ENCODE measurements at places on chromosomes 11 and 22.

GRCh38 chr11:81839016-81839415 lies 894.6 kb downstream of the FAM181B start:
- DNase-seq: no peak

DNA sequence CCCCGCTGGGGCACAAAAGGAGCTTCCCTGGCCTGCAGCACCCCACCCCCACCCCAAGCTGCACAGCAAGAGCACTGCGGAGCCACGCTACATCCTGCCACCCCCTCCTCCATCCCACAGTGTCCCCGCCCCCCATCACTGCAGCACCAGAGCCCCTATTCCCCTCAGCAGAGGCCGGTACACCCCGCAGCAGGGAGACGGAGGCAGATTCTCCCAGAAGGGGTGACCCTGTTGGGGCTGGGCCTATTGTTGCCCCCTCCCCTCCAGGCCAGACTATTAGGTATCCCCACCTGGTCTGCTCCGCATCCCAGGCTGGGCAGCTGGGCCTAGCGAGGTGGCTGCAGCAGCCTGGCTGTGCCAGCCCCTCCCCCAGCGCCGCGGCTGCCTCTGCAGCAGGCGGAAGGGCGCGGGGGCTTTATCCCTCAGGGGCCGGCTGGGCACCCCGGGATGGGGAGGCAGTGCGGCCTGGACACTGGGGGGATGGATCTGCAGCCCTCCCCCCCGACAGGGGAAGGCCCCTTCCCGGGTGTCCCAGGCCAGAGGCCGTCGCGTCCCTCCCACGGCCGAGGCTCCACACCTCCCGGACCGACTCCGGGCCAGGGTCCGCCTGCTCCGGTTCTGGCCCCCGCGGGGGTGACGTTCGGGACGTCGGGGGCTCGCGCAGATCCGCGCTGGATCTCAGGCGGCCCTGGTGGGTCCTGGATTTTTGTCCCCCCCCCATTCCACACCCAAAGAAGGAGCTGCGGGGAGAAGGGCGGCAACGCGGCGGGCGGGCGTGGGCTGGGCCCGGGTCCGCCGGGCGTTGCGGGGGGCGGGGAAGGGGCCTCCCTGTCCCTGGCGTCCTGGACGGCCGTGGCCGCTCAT lies 943 bp downstream of the DUSP8 start:
- peak; percentile 9 for DNase-seq

DNA sequence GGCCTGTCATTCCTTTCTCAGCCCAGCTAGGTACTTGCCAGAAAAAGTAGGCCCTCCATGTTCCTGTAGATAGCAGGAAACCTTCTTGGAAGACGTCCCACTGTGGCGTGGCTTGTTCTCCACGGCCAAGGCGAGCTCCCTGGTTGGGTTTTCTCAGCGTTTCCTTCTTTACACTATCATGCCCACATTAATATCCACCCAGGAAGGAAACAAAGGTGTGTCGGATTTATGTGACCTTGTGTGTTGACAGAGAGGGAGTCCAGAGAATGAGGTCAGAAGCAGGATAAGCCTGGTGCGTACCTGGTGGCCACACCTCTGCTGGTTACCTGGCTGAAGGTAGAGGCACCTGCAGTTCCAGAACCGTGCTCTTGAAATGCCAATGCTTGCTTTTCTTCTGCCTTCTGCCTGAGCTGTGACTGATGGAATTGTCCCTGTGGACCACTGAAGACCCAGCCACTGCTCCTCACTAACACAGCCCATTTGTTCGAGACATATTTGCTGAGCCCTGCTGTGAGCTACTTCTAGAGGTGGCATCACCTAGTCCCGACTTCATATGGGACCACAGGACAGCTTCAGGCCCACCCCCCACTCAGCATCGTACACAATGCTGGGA lies 7.9 kb downstream of the ASPHD2 start:
- no peak for DNase-seq

DNA sequence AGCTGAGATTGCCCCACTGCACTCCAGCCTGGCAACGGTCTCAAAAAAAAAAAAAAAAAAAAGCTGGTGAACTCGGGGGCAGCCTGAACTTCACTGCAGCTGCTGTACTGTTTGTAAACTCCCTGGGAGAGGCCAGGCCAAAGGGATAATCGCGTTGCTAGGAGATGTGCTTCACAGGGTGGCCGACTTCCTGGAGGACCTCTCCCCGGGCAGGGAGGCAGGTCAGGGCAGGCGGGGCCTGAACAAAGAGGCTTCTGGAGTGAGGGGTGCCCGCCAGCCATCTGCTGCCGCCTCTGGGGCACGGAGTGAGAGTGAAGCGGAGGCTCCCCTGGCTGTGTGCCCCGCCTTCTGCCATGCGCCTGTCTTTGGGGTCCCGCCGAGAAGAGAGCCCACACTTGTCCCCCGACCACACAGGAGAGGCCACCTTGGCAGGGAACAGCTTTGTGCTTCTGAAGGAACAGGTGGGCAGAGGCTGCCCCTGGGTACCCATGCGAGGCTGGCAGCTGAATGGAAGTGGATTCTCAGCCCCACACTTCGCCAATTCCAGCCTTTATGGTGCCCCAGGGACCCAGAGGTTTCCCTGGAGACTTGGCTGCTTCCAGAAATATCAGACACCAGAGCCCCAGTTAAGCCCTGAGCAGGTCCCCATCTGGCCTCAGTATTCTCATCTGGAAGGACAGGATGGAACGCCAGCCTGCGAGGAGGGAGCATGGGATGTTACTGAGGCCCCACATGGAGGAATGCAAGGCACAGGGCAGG lies 29.6 kb downstream of the TMEM184B start:
- no peak for DNase-seq

DNA sequence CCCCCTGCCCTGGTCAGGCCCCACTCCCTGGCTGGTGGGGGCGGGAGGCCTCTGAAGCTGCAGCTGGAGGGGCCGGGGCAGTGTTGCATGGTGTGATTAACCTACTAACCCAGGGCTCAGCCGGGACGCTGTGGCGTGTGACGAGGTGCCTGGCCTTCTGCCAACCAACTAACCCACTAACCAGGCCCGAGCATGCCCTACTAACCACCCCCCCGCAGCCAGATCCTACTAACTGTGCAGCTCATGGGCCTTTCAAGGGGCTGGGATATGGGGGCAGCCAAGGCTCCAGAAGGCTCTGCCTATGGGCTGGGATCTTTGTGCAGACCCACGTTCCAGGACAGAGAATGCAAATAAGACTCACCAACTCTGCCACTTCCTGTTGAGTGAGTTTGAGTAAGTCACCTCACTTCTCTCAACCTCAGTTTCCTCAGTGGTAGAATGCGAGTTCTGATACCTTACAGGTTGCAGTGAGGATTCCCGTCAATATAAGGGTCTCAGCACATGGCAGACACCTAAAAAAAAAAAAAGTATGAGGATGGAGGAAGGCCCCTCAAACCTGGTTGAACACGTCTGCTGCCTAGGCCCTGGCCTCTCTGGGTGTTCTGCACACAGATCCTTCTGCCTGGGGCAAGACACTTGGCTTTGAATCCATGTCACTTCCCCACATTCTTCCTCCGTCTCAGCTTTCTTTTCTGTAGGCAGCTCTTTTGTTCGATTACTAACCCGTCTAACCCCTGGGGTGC lies 14.1 kb downstream of the MIAT start:
- DNase-seq: peak; percentile 60

GRCh38 chr11:66886671-66887221 lies 29.9 kb downstream of the LRFN4 start:
- no peak for DNase-seq

DNA sequence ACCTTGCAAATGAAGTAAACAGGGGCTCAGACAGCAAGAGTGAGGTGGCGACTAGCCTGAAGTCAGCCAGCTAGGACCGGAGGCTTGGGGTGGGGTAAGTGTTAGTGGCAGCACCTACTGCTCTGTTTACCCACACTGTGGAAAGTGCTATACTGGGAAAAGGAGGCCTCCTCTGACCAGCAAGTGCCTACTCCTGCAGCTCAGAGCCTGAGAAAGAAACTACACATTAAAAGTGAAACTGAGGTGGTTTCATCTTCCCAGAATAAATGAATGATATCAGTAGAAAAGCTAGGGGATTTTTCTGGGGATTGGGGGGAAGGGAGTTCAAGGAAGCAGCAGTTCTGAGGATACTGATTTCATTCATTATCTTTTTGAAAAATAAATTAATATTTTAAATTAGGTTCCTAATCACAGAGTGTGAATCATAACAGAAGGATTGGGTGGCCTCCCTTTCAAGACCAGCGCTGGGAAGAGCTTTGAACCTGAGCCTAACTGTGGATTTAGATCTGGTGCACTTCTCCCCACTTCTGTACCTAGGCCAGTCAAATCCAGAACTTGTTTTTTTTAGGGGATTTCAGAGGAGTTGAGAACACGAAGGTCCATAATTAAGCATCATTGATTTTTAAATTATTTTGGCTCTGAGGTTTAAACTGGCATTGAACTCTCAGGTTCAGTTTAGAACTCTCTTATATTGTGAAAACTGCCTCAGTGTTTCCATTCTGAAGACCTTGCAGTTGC lies 48.1 kb upstream of the GRAMD1B start:
- no peak for DNase-seq

DNA sequence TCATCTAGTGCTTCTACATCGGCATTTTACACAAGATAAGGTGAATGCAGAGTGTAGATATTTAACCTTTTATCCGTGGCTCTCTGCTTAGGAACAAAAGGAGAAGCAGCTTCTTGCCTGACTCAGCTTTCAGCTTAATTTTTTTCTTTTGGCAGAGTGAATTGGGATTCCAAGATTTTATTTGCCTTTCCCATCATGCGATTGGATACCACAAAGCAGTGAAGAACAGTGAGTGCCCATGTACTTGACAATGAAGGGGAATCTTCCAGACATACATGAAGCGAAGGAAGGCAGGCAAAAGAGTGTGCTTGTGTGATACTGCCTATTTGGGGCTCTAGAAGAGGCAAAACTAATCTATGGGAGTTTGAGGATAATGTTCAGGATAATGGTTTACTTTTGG lies 17.0 kb upstream of the CHKA start:
- no peak for DNase-seq

DNA sequence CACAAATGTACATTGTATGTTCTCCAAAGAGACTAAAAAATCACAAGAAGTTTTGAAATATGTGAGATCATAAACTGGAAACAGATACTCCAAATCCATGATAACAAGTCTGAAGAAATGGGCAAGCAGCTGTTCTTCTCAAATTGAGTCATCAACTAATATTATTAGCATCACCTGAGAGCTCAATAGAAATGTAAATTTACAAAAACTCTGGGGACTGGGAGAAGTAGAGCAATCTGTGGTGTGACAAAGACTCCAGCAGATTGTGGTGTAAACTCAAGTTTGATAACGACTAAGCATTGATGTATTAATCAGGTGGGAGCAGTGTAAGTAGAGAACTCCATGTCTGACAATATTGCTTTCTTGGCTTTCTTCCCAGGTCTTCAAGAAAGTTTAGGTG lies 53.2 kb downstream of the GLYATL1 start:
- DNase-seq: no peak

GRCh38 chr22:43370036-43370435 lies 26.9 kb upstream of the SCUBE1 start:
- no peak for DNase-seq

DNA sequence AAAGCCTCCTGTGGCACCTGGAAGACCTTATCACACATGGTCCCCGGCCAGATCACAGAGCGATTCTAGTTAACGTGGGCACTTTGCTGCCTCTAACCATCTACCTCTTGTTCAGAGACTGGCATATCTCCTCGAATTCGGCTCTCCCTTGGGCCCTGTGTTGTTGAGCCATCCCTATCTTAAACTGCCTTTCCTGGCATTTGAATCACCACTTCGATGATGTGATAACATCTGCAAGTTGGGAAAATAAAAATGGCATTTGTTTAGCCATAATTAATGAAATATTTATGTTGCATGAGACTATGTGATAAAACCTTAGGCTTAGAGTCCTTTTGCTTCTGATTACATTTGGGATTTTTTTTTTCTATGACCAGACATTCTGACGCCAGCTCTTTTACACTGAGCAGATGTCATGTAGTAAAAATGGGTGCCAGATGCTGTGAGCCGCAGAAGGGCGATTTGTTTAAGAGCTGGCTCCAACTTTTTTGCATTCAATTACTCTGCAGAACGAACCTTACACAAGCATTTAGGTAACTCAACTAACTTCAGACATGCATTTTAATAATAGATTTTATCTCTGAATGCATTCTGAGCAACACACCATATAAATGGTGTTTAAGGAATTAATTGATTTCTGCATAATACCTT lies 58.5 kb upstream of the PARVA start:
- DNase-seq: no peak

DNA sequence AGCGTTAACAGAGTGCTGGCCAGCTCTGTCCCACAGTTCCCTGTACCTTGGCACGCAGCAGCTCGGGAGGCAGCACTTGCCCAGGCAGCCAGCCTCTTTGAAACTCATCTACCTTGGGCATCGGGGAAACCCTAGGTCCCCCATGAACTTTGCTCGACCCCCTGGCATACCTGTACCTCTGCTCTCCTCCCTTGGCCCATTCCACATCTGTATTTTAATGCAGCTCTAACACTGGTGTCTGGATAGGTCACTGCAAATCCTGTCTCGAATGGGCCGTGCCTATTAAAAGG lies 304.1 kb downstream of the TBC1D22A start:
- no peak for DNase-seq

GRCh38 chr11:1841511-1842148 lies 2.8 kb downstream of the TNNI2 start:
- DNase-seq: no peak

DNA sequence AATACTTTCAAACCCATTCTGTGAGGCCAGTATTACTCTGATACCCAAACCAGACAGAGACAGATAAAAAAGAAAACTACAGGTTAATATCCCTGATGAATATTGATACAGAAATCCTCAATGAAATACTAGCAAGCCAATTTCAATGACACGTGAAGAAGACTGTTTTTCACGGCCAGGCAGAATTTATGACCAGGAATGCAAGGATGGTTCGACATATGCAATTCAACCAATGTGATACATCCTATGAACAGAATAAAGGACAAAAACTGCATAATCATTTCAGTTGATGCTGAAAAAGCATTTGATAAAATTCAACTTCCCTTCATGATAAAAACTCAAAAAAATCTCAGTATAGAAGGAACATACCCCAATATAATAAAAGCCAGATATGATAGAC lies 44.5 kb downstream of the SLC22A24 start:
- DNase-seq: no peak

- no peak for DNase-seq
Measured at GRCh38 chr11:66361502-66361941, 10.0 kb downstream of the SLC29A2 start.

DNA sequence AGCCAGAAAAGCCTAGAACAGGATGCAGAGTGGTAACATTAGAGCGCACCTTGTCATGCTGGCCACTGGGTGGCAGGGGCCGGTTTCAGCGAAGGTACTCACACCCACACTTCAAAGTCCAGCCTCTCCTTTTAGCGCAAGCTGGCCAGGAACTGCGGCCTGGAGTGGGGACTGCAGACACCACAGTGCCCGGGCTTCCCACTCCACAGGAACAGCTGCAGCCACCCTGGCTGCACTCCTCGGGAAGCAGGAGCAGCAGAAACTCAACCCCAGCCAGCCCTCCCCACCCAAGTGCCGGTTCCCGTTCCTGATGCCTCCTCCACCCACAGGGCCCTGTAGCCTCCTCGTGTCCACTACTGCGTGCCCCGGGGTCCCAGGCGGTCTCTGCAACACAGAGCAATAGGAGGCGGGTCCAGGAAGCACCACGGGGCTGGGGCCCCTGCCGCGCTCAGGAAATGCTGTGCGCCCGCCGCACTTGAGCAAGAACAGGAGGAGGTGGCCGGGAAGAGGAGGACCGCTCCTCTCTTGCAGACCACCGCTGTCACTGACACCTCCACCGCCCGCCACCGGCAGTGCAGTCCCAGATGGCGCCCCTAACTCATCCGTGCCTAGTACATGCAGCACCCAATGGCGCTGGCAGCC lies 2.2 kb downstream of the RFPL2 start:
- DNase-seq: no peak

GRCh38 chr11:34149786-34150185 lies 44.4 kb downstream of the NAT10 start:
- DNase-seq: no peak

GRCh38 chr11:64484191-64485022 lies 106.6 kb upstream of the SLC22A12 start:
- DNase-seq: no peak

Measured in activated CD4-positive, alpha-beta T cell treated with anti-CD3 and anti-CD28 coated beads for 1 hour (primary cell).